ENCODE measurements at places on chromosomes 3 and 15. TPM values are rescaled to one million over a fixed set of nuclear protein-coding genes. Genes with fewer than 3 reads are reported as not detected.
A peak's percentile ranks its signal among the peaks of the same experiment; 100 is the strongest.

DNA sequence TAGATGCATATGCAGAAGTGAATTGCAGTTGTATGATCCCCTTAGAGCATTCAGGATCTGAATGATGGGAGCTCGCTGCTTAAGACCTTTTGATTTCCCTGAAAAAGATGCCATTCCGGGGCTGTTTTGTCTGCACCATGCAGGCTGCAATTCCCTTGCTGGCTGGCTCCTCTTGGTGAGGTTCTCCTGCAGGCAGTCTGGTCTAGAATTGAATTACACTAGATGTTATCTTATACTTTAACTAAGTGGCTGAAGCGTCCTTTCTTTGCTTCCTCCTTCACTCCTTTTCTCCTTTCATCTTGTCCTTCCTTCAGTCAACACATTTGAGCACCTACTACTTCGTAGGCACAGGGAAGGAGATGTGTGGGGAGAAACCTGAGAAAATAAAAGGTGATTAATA, 18.6 kb upstream of the MYZAP start:
- DNase-seq = no peak

- DNase-seq = no peak
These were observed 1.9 kb downstream of the CHD2 start for GRCh38 chr15:92901995-92902394.

- no peak for DNase-seq
These were observed 66.1 kb downstream of the CHSY1 start for GRCh38 chr15:101185770-101186169.

DNA sequence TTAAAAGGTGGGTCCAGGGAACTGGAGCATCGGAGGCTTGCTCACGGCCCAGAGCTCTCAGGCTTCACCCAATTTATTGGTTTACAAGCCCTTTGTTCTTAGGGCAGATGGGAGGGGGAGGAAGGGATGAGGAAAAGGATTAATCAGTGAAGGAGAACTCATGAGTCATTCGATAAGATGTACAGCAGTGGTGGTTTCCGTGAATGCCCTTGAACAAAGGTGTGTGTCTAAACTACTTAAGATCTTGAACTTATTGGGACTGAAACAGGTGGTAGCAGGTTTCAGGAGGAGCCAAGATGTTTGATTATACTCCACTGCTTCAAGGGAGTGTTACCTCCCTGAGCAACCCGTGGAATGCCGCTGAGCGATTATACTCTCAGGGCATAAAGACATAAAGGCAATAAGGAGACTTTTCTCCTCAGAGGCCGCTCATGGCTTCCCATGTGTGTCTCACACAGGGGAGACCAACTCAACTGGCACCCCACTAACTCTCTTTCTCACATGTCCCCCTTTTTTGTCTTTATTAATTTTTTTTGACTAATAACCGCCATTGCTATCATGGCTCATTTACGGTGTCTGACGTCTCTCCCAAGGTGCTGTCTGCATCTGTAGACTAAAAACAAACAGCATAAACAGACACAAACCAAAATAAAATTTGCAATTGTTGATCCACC, 17.3 kb upstream of the SLC28A2 start:
- no peak for DNase-seq

DNA sequence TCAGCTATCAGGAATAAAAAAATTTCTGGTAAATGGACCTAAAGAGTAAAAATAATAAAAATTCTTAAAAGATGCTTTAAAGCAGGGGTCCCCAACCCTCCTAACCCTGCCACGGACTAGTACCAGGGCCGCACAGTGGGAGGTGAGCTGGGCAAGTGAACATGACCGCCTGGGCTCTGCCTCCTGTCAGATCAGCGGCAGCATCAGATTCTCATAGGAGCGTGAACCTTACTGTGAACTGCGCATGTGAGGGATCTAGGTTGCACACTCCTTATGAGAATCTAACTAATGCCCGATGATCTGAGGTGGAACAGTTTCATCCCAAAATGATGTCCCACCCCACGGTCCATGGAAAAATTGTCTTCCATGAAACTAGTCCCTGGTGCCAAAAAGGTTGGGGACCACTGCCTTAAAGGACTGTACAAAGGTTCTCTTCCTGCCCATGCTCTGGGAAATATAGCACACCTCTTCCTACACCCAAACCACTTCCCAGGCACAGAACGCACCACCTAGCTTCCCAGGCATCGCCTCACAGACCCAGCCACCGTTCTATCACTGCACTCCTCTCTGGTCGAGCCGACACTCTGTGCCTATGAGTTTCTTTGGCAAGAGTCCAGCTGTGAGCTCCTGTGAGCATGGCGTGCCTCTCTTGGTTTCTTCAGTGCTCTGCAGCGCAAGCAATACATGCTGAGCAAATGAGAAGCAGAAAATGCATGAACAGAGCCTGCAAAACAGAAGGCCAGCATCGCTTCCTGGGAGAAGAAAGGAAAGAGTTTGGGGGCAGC, 104.9 kb downstream of the OCA2 start:
- DNase-seq = no peak

GRCh38 chr3:11272906-11273574, 843 bp downstream of the ATG7 start:
- no peak for DNase-seq

- no peak for DNase-seq
These were observed 15.2 kb downstream of the CORO2B start for GRCh38 chr15:68593828-68594532.

DNA sequence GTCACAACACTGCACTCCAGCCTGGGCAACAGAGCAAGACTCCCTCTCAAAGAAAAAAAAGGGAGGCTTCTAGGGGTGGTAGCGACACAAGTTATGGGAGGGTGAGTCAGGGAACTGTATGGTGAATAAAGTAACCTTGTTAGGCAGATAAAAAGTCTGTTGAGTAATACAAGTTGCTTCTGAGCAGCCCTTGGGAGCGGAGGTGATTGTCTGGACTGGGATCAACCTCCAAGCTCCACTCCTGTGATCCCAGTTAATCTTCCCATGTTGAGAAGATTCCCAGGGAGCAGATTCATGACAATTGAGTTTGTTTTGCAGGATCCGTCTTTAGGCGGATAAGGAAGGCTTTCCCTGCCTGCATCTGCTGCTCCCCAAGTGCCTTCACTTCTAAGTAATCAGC, 335.9 kb downstream of the THSD4 start:
- no peak for DNase-seq

GRCh38 chr3:128468791-128469527, 2.3 kb upstream of the DNAJB8 start:
- no peak for DNase-seq

DNA sequence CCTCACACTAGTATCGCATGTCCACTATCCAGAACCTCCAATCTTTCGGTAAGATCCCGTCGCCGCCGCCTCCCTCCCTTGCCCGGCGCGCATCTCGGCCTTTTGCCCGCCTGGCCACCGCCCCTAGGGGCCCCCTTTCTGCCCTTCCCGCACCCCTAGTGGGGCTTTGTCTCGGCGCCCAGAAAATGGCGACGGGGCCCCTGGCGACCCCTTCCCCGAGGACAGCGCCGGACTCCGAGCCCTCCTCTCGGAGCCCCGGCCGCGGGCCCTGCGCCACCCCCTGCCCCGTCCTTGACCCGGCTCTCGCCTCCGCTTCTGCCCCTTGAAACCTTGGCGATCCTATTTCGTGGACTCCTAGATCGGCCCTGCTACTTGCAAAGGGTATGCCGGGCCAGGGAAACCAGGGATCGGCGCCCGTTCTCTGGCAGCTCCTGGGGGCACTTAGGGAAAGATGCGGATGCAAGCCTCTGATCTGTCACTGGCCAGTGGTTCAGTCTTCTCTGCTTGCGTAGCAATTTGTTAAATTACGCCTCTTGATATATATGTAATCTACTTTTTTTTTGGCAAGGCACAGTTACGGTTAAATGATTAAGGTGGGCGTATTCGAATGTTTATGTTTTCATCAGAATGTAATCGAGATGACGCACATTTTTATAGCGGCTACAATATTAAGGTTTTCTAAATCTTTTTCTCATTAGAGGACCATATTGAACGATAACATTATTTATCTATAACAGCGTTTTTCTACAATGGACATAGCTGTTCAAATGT, 603 bp downstream of the EIF1B start:
- peak; percentile 45 for DNase-seq

- no peak for DNase-seq
These were observed 1081.1 kb upstream of the EPHA6 start for GRCh38 chr3:95733336-95733735.

GRCh38 chr15:63360170-63360569, 21.5 kb downstream of the CA12 start:
- no peak for DNase-seq

GRCh38 chr3:60033901-60034453, 984.2 kb upstream of the CFAP20DC start:
- DNase-seq = no peak

Gene ADIPOQ
- 15.6 TPM for total RNA-seq

Gene CNTN6
- total RNA-seq = not detected

Gene FETUB
- 4.0 TPM for total RNA-seq

Gene ITIH4
- 0.38 TPM for total RNA-seq

Gene MNS1
- total RNA-seq = 0.37 TPM

Gene HDAC11
- 28.3 TPM for total RNA-seq

Gene KIF15
- 0.79 TPM for total RNA-seq

Gene CYP19A1
- 1.6 TPM for total RNA-seq

All from lower leg skin (tissue), 4 donors.